ENCODE measurements at places on chromosomes 3 and 15.

DNA sequence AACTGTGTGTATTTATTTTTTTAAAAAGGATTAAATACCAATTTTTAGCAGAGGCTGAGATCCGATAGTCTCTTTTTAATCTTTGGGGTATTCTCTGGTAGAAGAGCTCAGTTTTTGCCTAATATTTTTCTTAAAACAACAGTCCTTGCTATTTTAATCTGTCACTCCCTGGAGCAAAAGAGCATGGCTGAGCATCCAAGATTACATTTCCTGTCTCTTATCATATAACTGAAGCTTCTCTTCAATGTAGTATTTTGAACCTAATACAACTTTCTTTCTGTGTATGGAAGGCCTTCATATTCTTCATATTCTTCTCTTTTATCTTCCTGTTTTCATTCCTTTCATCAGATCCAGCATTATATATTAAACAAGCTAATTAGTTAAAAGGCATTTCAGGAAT is 293.7 kb downstream of the NSUN3 start:
- DNase-seq = no peak

GRCh38 chr3:12097971-12098370 is 60.7 kb downstream of the TIMP4 start:
- no peak for DNase-seq

DNA sequence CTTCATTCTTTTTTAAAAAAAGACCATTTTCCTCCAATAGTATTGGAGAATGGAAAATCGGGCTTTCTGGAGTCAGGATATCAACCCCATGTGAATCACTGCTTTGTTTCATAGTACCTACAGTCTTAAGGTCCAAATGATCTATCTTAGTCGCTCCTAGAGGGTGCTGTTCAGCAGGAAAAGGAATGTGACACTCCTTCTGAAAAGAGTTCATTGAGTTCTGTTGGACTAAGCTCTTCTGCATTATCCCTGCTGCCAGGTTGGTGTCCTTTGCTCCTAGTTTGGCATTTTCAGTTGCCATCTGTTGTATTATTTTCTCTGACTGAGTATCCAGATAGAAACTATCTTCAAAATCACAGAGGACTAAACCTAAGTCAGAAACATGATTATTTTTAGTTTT is 57.2 kb downstream of the POLQ start:
- DNase-seq = no peak

GRCh38 chr3:12944849-12945248 is 103.5 kb upstream of the RPL32 start:
- no peak for DNase-seq

- DNase-seq = no peak
These were observed 31.5 kb downstream of the CRTAP start for GRCh38 chr3:33145221-33145900.

- DNase-seq = no peak
These were observed 37.1 kb upstream of the IL12A start for GRCh38 chr3:159951540-159951939.

GRCh38 chr3:159910991-159911663 is 77.5 kb upstream of the IL12A start:
- DNase-seq = no peak

GRCh38 chr3:37457378-37458065 is 283.1 kb upstream of the LRRFIP2 start:
- no peak for DNase-seq

DNA sequence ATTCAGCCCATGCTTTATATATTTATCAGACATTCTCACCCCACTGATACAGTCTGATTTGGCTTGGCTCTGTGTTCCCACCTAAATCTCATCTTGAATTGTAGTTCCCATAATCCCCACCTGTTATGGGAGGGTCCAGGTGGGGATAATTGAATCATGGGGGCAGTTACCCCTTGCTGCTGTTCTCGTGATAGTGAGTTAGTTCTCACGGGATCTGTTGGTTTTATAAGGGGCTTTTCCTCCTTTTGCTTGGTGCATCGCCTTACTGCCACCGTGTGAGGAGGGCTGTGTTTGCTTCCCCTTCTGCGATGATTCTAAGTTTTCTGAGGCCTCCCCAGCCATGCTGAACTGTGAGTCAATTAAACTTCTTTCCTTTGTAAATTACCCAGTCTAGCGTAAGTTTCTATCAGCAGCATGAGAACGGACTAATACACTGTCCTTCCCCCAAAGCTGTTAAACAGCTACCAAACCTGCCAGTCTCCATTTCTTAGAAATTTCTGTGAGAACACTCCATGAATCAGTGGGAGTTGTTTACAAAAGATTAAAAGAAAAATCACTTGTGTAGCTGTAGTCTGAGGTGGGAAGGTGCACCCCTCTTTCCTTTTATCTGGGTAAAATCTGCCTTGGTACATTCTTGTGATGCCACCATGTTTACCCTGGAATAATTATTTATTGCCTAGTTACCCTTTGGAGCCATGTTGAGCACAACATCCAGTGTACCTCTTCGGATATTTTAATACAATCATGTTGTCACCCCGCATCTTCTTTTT is 160.5 kb downstream of the THSD4 start:
- DNase-seq = no peak

- DNase-seq = no peak
These were observed 11.2 kb upstream of the TBC1D5 start for GRCh38 chr3:17753632-17753992.

- no peak for DNase-seq
These were observed 2.8 kb upstream of the ACVR2B start for GRCh38 chr3:38450853-38451252.

DNA sequence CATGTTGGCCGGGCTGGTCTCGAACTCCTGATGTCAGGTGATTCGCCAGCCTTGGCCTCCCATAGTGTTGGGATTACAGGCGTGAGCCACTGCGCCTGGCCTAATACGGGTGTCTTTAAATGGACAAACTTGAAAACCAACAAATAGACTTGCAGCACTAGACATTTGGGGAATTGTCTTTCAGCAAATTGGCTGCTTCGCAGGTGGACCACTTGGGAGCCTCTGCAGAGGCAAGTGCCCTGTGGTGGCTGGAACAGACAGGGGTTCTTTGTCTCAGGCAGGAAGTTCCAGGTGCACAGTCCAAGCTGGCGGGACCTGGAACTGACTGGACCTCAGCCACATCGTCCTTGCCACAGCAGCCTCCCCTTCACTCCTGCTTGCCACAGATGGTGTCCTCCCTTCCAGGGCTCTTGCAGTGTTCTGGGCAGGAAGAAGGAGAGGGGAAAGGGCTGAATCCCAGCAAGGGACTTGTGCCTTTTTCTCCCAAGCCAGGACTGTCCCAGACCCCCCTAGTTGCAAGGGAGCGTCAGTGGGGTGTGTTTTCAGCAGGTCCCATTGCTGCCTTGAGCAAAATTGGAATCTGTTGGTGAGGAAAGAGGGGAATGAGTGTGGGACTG is 94.3 kb downstream of the TBC1D2B start:
- DNase-seq = no peak

DNA sequence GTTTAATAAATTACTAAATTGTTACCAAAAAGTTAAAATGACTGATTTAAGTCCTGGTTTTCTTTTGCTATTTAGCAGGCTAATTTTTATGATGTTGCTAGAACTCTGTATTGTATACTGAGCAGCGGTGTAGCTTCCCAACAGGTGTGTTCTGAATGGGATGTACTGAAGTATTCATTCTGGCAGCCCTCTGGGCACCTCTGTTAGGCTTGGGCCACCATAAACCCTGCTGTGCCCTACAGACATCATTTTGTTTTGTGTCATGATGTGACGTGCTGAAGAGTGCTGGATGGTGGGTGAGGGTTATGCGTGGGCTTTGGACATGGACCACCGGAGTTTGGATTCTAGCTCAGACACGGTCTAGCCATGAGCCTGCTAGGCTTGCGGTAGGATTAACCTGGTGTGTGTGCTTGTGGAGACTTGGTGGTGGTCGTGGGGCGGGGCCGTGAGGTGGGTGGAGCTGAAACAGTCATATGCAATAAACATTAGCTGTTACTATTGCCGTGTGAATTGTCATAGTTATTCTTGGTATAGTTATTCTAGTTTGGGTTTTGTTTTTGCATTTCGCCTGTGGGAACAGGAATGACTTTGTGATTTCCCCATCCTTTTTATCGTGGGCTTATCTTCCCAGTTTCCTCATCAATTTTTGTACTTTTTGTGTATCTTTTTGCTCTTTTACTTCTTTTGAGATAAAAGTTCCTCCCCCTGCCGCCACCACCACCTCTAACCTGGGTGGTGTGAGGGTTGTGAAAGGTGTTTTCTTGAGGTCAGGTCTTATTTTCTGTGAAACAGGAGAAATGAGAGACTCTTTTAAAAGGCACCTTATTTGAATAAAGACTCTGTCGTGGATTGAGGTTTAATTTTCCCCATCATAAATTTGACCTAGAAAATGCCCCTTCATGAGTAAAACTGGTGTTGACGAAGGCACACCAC is 93.7 kb downstream of the MCTP2 start:
- DNase-seq = no peak

- no peak for DNase-seq
These were observed 15.9 kb upstream of the SLC4A7 start for GRCh38 chr3:27500035-27500434.

- DNase-seq = no peak
These were observed 209.0 kb upstream of the ZNF385D start for GRCh38 chr3:21960033-21960432.

DNA sequence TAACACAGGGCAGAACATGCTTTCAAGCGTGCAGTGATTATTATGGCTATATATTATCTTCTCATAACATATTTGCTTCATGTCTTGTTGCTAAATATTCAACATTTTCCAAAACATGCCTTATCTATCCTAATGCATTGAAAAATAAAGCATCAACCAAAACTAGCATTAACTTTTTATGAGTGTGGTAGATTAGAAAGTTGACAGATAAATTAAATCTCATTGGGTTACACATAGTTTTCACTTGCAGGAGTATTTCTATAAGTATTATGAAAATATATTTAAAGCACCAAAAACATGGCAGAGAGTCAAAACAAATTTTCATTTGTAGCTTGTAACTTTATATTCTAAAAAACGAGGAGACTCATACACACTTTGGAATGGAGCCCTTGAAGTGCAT is 141.5 kb downstream of the CADM2 start:
- no peak for DNase-seq

Data from NCI-H1930 (cell line).